ENCODE measurements at places on chromosomes 5 and 9.

- no peak for DNase-seq
These were observed 478.6 kb upstream of the C9orf72 start for GRCh38 chr9:28051559-28052503.

DNA sequence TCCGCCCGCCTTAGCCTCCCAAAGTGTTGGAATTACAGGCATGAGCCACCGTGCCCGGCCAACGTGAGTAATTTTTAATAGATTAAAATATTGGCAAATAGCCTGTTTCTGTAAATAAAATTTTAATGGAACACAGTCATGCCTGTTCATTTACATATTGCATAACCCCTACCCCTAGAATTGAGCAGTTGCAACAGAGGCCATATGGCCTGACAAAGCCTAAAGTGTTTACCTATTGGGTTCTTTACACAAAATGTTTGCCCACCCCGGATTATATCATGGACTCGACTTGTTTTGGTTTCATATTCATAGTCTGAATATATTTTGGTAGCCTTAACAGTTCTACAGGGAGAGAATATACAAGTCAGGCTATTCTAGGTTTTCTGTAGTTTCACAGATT is 5.3 kb downstream of the NSA2 start:
- no peak for DNase-seq

GRCh38 chr5:126855266-126855665 is 78.3 kb downstream of the LMNB1 start:
- DNase-seq: no peak

DNA sequence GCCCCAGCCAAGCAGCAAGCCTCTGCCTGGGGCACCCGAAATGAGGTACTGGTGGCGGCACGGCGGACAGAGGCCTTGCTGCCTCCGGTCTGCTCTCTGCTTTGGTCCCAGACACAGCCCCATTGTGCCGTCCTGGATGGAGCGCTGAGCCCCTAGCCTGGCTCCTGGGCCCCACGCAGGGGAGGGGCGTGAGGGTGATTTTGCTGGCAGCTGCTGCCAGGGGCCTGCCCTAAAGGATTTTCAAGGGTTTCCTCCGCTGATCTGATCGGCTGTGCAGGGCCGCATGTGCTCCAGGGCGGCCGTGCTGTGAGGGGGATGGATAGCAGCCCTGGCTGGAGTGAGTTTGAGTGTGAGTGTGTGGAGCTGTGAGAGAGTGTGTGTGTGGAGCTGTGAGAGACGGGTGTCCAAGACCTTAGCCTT is 1.3 kb downstream of the GPSM1 start:
- no peak for DNase-seq

GRCh38 chr5:42495914-42496313 is 72.7 kb downstream of the GHR start:
- no peak for DNase-seq

DNA sequence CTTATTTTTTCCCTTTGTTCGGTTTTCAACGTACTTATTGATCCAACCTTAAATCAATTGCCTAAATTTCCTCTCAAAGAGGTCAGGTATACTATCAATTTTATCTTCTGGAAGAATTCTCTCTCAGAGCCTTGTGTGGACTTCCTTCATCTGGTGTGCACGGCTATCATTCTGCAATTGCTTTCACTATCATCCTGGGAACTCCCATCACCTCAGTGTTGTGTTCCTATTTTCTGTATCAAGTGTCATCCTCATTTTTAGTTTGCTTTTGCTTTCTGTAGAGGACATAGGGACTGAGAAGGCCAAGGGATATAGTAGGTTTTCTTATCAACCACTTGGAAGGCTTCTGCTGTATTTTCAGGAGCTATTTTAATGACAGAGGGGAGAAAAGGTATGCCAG is 11.3 kb downstream of the STOM start:
- DNase-seq: no peak

DNA sequence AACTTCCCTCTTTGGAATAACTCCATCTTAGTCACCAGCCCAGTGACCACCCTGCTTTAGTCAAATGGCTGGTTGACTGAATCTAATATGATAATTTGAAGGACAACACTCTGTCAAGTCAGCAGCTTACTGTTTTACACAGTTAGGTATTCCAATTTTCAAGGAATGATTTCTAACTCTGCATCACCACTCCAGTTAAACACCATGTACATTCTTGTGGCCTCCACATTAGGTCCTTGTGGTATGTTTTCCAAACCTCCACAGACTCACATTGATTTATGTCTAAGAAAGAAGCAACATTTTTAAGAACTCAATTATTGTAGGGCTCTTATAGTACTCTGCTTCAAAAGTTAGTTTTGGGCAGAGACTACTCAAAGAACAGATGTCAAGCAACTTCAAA is 110.7 kb downstream of the TLE1 start:
- no peak for DNase-seq

DNA sequence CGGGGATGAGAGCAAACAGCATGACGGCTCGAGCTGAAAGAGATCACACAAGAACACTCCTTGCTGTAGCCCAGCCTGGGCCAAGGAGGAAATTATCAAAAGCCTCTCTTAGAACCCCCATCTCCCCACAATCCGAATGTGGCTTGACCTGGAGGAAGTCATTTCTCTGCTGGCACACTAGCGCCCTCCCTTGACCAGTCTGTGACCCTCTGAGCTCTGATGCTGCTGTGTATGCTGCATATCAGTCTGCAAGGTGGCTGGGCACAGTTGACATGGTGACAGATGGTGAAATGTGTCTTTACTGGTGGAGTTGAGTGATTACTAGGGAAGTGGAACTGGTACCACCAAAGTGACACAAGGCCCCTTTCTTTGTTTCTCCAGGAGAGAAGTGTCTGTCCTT is 3.3 kb downstream of the SLC46A2 start:
- DNase-seq: no peak

DNA sequence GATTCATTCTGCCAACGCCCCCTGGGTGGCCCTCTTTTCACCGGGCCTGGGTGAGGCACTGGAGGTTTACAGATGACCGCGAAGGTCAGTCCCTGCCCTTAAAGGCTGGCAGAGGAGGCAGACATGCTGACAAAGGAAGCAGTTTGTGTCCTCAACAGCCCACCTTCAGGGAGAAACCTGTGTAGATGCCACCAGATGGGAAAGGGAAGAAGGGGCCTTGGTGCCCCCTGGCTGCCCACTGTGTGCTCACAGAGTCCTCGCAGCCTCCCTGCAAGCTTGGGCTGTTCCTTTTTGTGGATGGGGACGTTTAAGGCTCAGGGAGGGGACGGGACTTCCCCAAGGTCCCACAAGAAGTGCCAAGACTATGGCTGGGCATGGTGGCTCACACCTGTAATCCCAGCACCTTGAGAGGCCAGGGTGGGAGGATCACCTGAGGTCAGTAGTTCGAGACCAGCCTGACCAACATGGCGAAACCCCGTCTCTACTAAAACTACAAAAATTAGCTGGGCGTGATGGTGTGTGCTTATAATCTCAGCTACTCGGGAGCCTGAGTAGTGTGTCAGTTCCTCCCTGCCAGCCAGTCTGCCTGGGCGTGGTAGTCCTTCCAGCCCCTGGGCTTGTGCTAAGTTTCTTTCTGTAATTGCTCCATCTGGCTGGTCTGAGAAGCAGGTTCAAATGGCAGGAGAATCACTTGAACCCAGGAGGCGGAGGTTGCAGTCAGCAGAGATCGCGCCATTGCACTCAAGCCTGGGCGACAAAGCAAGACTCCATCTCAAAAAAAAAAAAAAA is 36.2 kb downstream of the NEK6 start:
- DNase-seq: no peak

DNA sequence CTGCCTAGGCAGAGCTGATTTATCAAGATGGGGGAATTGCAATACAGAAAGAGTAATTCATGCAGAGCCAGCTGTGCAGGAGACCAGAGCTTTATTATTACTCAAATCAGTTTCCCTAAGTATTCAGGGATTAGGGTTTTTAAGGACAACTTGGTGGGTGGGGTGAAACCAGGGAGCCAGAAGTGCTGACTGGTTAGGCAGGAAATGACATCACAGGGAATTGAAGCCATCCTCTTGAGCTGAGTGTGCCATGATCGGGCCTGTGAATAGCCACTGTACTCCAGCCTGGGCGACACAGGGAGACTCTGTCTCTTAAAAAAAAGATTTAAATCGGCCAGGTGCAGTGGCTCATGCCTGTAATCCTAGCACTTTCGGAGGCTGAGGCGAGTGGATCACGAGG is 45.3 kb upstream of the CDK5RAP2 start:
- DNase-seq: no peak

- DNase-seq: no peak
These were observed 19.5 kb upstream of the SERINC5 start for GRCh38 chr5:80275347-80275746.

GRCh38 chr9:131667576-131667975 is 72.3 kb downstream of the RAPGEF1 start:
- DNase-seq: no peak

GRCh38 chr5:92552206-92553160 is 1028.5 kb downstream of the NR2F1-AS1 start:
- DNase-seq: no peak

DNA sequence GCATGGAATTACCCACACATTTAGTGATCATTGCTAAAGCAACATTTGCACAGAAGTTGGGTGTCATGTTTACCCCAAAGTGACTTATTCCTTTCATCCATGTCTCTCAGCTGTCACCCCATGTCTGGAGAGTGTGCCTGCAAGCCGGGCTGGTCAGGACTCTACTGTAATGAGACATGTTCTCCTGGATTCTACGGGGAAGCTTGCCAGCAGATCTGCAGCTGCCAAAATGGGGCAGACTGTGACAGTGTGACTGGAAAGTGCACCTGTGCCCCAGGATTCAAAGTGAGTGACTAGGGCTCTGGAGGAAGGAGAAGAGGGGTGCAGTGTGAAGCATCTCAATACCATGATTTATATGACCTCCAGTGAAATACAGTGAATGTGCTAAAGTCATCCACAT is 99.9 kb upstream of the PRRC1 start:
- DNase-seq: no peak

- DNase-seq: no peak
These were observed 39.6 kb upstream of the TRIM36 start for GRCh38 chr5:115209279-115209678.

DNA sequence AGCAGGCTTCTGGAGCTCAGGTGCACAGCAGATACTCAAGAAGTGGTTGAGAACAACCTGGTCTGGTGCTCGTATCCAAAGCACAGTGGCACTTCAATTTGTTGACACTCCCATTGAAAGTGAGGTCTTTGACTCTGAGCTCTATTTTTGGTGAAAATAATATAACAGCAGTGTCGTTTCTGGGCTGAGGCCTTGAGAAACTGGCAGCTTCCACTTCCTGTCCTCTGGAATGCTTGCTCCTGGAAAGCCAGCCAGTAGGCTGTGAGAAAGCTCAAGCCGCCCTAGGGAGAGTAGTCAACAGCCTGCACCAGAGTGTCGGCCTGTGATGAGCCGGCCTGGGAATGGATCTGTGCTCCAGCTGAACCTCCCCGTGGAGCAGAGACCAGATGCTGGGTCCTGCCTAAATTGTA is 6.8 kb upstream of the SUSD3 start:
- DNase-seq: no peak

DNA sequence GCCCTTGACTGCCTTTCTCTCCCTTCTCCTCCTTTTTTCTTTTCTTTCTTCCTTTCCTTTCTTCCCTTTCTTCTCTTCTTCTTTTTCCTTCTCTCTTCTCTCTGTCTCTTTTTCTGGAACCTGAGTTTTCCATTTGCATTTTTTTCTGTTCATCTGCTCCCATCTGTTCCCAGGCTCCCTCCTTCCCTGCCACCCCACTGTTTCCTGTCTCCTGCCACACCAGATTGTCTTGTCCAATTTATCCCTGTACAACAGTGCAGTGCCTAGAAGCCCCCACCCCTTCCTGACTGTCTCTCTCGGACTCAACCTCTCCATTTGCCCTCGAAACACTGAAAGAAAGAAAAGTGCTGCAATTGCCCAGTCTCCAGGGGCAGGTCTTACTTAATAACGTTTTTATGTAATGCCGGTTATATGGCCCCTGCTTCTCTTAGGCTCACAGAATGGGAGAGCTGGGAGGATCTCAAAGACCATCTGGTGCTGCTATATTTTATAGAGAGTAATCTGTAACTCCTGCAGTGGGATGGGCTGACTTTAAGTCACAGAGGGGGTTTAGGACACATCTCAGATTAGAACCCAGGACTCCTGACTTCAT is 101.4 kb downstream of the RALGPS1 start:
- no peak for DNase-seq

- no peak for DNase-seq
These were observed 10.0 kb upstream of the CCL28 start for GRCh38 chr5:43422143-43422542.

DNA sequence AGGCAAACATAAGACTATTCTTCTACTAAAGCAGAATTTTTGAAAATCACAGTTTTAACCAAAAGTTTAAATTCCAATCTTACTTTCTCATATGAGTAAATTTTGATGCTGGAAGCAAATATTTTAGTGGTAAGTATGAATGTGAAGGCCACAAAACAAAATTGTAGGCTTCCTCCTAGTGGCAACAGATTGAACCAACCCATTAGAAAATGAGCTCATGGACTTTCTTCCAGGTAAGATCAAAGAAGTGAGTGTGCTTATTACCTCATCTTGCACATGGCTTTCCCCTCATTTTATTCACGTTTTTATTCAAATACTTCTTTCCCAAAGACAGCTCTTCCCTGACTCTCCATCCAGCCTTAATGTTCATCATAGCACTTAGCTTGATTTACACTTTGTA is 16.5 kb upstream of the RLN2 start:
- no peak for DNase-seq

DNA sequence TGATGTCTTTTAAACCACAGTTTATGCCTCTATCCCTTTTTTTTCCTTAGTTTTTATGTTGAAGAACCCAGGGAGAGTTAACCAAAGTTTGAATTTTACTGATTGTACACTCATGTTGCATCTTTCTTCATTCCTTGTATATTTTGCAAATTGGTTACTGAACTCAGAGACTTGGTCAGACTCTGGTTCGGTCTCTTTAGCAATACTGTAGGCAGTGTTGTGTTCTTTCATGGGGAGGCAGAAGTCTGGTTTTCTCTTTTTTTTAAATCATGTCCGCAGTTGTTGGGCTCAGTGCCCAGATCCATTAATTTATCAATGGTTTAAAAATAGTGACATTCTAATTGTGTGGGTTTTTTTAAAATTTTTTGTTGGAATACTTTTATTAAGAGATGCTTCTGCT is 23.4 kb downstream of the UBE2R2 start:
- DNase-seq: no peak

GRCh38 chr9:111599092-111599954 is at the start of gene PTGR1:
TSS of gene PTGR1 (minus strand) at chr9:111599647. CDS start at chr9:111597422, 2,225 bp downstream.
- DNase-seq: no peak

DNA sequence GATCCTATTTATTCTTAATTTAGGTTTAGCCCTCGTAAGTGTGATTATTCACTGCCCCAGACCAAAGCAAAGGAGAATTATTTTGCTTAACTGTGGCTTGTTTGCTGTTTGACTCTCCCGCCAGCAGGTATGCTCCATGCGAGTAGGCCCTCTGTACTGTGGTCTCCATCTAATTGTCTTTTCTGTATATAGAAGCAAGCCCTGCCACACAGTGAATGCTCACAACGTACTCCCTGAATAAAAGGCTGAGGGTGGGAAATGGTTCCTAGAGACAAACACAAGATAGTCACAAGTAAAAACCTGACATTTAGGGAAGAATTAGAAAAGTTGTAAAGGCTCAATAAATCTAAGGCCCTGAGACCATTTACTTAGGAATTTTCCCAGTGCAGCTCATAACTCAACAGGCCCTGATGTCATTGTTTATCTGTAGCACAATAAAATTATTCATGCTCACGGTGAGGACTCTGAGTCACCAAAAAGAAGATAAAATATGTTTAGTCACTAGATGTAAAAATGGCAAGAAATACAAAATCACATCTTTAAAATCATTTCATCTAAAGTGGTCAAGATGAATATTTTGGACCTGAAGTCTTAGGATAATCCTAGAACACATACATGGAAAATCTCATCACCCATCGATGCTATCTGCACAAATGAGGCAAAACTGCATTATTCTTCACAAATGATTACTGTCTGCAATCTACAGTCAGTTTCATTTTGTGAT is 473.2 kb downstream of the ENC1 start:
- no peak for DNase-seq
